Adrenal gland (tissue), 19 donors: ENCODE measurements at places on chromosomes 1 and 21. TPM values are rescaled to one million over a fixed set of nuclear protein-coding genes. Genes with fewer than 3 reads are reported as not detected.

DNA sequence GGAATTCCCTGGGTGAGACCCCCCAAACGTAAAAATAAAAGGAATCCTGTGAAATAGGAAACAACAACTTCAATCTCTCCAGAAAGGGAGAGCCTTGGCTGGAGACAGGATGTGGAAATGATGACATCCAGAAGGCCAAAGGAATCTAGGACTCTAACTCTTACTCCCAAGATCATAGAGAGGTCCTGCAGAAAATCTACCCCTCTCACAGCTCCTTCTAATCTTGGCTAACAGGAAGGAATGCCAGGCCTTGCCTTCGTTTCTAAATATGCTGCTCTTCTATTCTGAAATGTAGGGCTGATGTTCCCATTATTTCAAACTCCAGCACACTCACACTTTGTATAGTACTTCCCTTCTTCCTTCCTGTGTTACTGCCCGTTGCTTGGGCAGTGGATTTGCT is 40.7 kb downstream of the ARHGEF11 start:
- DNase-seq, result no peak

DNA sequence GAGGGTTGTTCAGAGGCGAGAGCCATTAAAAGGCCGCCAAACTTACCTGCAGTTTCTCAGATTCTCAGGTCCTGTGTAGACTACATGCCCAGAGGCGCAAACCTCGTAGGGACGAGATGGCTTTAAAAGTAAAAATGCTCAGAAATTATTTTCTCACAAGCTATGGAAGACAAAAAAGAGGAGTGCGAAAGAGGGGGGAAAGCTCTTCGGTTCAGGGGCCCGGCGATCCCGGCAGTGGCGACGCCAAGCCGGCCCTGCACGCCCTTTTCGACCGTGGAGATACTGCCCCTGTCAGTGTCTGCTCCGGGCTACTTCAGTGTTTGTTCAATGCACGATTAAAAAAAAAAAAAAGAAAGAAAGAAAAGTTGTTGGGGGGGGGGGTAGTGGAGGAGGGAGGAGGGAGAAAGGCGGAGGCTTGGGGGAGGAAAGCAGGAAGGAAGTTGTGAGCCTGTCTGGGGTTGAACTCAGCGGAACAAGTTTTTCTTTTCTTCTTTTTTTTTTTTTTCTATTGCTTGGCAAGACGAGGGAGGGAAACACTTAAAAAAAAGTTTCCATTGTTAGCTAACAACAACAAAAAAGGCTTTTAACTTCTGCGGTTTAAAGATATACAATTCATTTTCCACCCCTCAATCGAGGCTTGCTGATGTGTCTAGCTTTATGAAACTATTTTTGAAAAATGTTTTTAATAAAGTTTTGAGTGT is at the start of gene ITPKB:
ITPKB (minus strand) TSS at position 288 of the 701 bp plus-strand sequence. CDS start 1,824 bp downstream, outside the sequence.
- DNase-seq, result peak; percentile 48

DNA sequence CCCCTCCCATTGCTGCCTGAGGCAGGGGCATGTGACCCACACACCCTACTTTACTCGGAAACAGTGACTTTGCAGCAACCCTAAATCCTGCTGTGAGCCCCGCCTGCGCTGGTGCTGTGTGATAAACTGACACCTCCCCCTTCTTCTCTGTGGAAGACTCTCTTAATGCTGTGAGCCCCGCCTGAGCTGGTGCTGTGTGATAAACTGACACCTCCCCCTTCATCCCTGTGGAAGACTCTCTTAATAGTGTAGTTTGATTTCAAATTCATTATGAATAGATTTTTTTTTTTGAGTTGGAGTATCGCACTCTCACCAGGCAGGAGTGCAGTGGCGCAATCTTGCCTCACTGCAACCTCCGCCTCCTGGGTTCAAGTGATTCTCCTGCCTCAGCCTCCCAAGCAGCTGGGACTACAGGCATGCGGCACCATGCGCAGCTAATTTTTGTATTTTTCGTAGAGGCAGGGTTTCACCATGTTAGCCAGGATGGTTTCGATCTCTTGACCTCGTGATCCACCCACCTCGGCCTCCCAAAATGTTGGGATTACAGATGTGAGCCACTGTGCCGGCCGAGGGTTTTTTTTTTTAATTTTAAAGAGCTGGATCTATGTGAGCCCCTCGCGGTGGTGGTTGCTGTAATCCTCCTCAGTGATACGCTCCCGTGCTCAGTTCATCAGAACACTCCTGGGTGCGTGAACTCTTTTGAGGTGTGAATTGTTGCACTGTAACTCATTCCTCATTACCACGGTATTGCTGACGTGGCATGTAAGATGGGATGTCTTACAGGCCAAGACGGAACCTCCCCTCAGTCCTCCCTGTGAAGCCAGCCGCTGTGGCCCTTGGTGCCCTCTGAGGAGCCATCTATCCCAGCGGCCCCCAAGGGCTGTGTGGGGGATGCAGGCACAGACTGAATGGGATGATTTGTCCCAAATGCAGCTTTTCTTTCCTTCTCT is 60.3 kb downstream of the GALNT2 start:
- no peak for DNase-seq

DNA sequence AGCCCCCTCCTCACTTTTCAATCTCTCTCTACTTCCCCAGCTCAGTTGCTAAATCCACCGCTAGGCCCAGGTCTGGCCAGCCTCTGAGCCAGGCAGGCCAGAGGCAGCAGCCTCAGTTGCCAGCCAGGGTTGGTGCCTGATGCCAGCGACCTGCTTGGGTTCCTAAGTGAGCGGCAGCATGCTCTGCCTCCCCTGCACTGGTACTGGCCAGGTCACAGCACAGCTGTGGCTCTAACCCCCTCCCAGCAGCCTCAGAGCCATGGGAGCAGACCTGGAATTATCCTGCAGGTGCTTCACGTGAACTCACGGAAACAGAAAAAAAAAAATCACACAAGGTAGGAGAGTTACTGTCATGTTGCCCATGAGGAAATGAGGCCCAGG is 82.5 kb upstream of the ATF3 start:
- DNase-seq, result no peak

DNA sequence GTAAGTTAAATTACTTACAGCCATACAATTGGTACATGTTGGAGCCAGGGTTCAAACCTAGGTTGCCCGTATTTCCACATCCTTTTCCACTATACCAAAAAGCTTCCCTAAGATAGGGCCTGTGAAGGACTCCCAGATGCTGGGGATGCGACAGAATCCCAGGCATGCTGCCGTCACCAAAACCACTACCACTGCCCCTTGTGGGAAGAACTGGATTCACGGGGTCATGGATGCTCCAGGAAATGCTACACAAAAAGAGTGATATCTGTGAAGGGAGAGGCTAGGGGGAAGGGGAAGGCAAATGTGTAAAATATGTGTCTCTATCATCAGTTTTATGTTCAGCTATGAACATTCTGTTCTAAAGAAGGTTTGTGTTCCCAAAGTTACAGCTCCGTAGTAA is 133.9 kb upstream of the IVNS1ABP start:
- DNase-seq, result no peak

- peak; percentile 77 for DNase-seq
These were observed at the start of gene BCAR3 for GRCh38 chr1:93681101-93681988. BCAR3 (minus strand) TSS chr1:93681837; CDS start chr1:93674930, 6,907 bp downstream.

DNA sequence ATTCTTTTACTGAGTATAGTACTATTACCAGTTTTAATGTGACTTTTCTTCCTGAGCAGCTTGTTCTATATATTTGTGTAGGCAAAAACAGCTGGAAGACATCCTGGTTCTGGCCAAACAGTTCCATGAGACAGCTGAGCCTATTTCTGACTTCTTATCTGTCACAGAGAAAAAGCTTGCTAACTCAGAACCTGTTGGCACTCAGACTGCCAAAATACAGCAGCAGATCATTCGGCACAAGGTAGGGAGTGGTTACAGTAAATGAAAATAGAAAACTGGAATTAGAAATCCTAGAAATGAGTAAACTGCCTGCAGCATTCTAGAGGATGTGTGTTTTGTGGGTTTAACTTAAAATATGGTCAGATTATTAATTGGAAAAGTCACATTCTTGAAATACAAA is 64.1 kb upstream of the BMP8A start:
- DNase-seq, result no peak

DNA sequence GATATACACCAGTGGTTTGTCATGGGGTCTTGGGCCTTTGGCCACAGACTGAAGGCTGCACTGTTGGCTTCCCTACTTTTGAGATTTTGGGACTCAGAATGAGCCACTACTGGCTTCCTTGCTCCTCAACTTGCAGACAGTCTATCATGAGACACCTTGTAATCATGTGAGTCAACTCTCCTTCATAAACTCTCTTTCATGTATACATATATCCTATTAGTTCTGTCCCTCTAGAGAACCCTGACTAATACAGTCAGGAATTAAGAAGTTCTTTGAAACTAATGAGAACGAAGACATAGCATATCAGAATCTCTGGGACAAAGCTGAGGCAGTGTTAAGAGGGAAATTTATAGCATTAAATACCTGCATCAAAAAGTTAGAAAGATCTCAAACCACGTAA is 110.8 kb downstream of the SLC5A9 start:
- no peak for DNase-seq

GRCh38 chr1:8825985-8826481 is 8.6 kb upstream of the RERE start:
- DNase-seq, result no peak

- no peak for DNase-seq
These were observed 8.8 kb downstream of the SEC16B start for GRCh38 chr1:177960939-177961622.

Gene MPZ
- total RNA-seq, result 5.1 TPM

Gene UBE2J2
- total RNA-seq, result 41.2 TPM

Gene DIRAS3
- 32.1 TPM for total RNA-seq

Gene C1orf87
- total RNA-seq, result not detected

Gene FAM163A
- 1.3 TPM for total RNA-seq

Gene PPCS
- 116 TPM for total RNA-seq

Gene SLC27A3
- total RNA-seq, result 19.1 TPM

Gene OVAAL
- total RNA-seq, result not detected

Gene FMO4
- total RNA-seq, result 3.8 TPM
